CD4-positive, alpha-beta T cell treated with Interleukin-6 at 100 ng/mL for 8 hours (primary cell): ENCODE measurements at places on chromosomes 7 and 10.

DNA sequence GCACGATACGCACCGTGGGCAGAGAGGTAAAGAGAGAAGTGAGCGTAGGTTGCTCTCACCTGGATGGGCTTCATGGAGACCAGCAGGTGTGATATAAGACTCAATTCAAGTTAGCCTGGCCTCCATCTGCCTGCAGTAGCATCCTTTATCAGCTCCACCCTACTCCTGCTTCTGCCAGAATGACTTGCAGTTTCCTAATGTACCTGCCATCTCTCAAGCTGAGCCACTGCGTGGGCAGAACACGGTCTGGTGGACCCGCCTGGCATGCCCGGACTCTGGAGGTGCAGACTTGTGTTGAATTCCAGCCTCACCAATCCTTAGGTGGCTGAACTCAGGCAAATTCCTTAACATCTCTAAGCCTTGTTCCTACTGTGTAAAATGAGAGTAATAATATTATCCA is 64.3 kb downstream of the STEAP1B start:
- DNase-seq: no peak

GRCh38 chr10:65559369-65559768 is 1366.5 kb upstream of the LRRTM3 start:
- no peak for DNase-seq

- no peak for DNase-seq
Measured at GRCh38 chr7:103388469-103389140, 41.2 kb downstream of the PSMC2 start.

- peak; percentile 67 for DNase-seq
Measured at GRCh38 chr7:135557455-135558336, at the start of gene NUP205. Gene NUP205, plus strand, starts transcription at chr7:135557917. Its CDS starts 28 bp downstream, at chr7:135557945.

DNA sequence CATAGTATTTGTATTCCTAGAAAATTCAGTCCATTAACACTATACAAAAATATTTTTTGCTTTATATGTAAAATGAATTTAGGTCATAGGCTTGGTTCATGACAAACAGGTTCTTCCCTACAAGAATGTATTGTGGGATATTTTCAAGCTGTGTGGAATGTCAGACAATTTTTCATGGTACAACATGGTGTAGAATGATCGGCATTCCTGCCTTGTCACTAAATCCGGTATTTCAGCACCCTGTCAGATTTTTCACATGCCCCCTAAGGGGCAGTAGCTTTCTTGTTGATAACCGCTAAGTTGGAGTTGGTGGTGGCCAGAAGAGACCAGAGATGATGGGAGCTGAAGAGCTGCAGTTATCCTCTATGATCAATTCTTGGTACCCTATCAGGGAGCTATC is 154.3 kb downstream of the SORCS3 start:
- no peak for DNase-seq
